Stimulated activated CD8-positive, alpha-beta memory T cell treated with anti-CD3 and anti-CD28 coated beads, Interleukin-2, amount 100 ng/mL, for 48 hours (primary cell): ENCODE measurements at places on chromosomes 3 and 15.
A peak's percentile ranks its signal among the peaks of the same experiment; 100 is the strongest.

DNA sequence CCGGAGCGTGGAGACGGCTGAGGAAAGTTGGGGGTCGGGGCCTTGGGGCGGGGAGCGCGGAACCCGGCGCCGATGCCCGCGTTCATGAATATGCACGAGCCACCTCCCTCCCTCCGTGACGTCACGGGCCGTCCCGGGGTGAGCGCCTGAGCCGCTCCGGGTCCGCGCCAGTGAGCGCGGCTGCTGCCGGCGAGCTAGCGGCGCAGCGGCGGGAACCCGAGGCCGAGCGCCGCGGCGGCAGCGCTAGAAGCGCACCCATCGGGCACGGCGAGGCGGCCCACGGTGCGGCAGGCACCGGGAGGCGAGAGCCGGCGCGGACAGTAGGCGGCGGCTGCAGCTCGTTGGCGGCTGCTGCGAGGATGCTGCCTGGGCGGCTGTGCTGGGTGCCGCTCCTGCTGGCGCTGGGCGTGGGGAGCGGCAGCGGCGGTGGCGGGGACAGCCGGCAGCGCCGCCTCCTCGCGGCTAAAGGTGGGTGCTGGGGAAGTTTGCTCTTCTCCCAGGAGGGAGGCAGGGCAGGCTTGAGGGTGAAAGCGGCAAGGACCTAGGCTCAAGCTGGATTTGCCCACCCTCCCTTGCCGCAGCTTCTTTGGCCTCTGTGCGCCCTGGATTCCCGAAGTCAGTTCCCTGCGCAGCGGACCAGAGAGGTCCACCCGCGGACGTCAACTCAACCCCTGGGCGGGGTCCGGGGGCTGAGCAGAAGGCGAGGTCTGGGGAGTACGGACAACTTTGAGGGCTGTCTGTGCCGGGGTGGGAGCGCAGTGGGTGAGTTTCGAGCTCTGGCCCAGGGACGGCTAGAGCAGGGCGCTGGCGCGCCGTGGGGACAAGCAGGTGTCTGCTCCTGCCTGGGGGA lies at the start of gene CLSTN2:
Gene CLSTN2, plus strand, starts transcription at position 170 of the 850 bp plus-strand sequence.
- DNase-seq: peak; percentile 29

GRCh38 chr3:113113361-113113760 lies 98.0 kb upstream of the BOC start:
- DNase-seq: no peak

- no peak for DNase-seq
Measured at GRCh38 chr15:100337096-100338044, 4.4 kb downstream of the ADAMTS17 start.

DNA sequence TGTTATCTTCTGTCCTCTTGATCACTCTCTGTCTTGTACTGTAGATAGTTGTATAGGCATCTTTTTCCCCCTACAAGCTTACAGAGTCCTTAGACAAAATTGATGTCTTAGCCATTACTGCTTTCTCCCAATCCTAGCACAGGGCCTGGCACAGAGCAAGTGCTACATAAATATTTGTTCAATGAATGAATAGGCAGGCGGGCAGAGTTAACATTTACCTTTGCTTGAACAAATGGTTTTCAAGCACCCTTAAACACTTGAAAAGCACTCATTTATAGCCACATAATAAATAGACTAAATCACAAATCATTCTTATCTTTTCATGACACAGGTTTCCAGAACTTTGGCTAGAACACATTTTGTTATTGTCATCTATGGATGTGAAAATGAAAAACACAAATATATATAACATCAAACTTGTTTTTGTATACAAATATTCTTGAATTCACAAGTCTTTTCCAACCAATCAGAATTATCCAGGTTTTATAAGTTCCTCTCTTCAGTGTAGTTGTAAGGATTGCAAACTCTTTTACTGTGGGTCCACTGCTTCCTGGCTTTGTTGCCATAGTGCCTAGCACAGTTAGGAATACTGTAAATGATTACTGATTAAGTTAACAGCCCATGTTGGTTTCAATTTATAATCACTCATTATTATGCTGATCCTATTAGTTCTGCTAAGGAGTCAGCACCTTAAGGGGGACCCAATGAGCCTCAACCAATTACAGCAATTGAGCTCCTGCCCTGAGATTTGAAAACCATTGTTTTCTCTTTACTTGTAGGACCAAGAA lies 61.9 kb downstream of the ISL2 start:
- no peak for DNase-seq

GRCh38 chr3:32880225-32880624 lies 62.4 kb downstream of the TRIM71 start:
- DNase-seq: no peak

DNA sequence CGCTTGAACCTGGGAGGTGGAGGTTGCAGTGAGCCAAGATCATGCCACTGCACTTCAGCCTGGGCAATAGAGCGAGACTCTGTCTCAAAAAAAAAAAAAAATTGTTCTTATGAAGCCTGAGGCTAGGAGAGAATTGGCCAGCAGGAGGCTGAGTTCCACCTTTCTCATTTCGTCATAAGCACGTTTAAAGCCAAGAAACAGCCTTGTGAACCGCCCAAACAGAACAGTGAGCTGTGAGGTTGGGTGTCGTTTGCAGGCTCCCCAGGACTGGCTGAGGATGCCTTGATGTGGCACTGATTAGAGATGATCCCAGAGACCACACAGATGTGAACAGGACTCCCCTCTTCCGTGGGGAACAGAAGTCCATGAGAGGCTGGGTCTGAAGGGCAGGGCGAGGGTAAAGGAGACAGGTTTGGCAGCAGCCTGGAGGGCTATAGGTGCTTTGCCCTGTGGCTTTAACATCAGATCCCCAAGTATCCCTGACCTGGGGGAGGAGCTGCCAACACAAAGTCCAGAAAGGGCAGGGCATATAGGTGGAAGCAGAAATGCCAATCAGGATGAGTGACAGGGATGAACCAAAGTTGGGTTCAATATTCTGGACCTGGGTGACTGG lies 52.9 kb downstream of the CLEC3B start:
- DNase-seq: no peak

DNA sequence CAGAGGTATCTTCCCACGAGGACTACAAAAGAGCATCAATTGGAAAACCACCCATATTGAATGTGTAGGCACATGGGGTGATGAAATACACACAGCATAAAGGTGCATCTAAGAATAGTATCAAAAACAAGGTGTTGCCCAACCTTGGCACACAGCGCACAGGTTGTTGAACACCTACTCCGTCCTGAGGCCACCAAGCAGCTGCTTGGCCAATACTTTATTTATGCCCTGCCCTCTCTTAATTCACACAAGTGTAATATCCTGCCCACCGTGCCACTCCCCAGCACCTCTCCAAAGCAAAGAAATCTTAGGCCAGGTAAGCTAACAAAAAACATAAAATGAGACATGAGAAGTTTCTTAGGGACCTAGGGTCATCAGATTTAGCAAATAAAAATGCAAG lies 31.2 kb downstream of the WWTR1 start:
- DNase-seq: no peak

DNA sequence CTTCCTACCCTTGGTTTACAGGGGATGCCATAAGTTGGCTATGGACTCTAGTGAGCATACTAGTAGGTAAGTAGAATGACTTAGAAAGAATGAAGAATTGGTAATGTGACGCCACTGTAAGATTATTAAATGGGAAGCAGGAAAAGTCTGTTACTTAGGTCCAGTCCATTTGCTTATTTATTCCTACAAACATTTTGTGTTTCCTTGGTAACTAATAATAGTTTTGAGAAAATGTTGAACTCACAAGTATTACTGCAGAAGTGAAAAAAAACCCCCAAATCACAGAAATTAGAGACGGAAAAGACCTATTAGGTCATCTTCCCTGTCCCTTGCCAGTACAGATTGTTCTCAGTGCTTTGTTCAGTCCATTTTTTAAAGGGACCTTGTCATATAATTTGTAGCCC lies 63.5 kb downstream of the CMSS1 start:
- DNase-seq: no peak

DNA sequence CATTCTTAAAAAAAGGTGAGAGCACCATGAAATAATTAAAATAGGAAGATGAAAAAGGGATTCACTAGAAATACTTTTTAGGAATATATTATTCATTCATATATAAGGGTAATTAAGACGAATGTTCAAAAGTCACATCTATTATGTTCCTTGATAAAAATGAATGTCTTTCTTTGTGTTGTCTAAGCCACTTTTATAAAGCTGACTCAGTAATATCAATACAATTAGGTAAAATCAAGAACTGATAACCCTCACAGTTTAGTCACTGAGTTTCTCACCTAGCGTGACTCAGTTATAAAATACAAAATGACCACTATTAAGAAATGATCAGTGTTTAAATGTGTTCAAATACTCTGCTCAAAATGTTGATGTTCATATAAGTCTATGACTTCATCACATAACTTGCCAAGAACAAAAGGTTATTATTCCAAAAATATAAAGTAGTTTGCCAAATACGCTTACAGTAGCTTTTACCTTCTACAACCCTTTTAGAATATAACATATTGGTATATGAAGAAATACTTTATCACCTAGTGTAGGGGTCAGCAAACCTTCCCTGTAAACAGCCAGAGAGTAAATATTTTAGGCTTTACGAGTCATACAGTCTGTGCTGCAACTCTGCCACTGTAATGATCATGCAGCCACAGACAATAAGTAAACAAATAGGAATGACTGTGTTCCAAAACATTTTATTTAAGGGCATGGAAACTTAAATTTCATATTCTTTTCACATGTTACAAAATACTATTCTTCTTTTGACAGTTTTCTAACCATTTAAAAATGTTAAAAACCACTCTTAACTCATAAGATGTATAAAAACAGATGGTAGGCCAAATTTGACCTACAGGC lies 369.8 kb downstream of the TBC1D5 start:
- no peak for DNase-seq

GRCh38 chr3:127672429-127673190 lies at the start of gene ABTB1:
TSS of gene ABTB1 (plus strand) at chr3:127672952. CDS start at chr3:127673026, 74 bp downstream.
- peak; percentile 83 for DNase-seq

DNA sequence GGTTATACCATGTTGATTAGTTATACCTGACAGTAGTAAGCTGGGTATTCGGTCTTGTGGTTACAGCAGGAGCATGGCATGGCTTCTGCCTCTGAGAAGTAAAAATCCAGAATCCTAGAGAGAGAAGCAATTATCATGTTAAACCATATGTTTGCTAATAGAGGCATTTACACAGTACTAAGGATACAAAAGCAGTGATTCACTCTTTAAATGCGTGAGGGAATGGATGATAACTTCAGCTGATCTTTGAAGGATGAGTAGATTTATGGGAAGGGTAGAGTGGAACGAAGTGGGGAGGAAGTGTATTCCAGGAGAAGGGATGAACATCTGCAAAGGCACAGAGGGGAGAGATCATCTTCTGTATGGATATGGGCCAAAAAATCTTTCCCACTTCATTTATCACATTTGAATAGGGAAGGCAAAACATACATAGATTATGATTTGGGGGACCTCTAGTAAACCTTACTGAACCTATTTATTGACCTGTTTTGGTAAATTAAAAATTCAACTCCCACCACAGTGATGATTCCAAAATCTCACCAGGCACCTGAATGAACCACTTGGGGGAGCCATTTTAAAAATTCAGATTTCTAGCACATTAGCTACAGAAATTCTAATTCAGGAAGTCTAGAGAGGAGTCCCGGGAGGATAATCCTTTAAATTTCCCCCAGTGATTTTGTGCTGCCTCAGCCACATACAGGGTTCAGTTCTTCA lies 35.1 kb downstream of the IGSF10 start:
- DNase-seq: no peak

DNA sequence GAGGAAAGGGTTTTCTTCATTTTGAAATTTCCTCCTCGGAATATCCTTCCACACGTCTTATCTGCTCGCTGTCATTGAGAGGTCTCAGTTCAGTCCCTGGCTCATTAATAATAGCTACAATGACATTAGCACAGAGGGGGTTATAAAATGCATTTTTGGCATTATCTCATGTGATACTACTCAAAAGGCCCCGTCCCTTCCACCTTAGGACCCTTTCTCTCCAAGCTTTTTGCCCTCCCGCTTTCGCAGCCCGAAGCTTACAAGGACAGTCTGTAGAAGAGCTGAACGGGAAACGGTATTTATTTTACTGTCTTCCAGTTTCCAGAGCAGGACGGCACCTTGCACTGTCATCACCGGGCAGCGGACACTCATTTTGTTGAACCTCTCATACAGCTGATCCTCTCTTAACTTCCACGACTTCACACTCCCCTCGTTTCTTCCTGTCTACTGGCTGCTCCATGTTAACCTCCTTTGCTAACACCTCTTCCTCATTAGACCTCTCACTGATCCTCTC lies 5.6 kb upstream of the PLEKHO2 start:
- no peak for DNase-seq

GRCh38 chr15:37138591-37139215 lies 38.4 kb upstream of the MEIS2 start:
- no peak for DNase-seq

DNA sequence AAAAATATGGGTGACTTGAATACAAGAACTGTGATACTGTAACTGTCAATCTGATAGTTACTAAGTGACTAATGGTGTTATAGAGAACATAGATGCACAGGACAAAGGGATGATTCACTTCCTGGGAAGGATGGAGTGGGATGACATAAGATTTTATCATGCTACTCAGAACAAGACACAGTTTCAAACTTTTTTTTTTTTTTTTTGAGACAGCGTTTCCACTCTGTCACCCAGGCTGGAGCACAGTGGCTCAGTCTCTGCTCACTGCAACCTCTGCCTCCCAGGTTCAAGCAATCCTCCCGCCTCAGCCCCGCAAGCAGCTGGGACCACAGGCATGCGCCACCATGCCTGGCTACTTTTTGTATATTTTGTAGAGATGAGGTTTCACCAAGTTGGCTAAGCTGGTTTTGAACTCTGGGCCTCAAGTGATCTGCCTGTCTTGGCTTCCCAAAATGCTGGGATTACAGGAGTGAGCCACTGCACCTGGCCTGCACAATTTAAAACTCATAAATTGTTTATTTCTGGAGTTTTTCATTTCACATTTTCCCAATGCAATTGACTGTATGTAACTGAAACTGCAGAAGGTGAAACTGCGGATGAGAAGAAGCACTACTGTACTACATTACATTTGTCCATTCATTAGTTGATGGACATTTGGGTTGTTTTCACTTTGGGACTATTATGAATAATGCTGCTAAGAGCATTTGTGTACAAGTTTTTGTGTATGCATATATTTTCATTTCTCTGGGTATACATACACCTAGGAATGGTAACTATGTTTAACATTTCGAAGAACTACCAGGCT lies 40.6 kb downstream of the ADIPOQ start:
- DNase-seq: peak; percentile 27

DNA sequence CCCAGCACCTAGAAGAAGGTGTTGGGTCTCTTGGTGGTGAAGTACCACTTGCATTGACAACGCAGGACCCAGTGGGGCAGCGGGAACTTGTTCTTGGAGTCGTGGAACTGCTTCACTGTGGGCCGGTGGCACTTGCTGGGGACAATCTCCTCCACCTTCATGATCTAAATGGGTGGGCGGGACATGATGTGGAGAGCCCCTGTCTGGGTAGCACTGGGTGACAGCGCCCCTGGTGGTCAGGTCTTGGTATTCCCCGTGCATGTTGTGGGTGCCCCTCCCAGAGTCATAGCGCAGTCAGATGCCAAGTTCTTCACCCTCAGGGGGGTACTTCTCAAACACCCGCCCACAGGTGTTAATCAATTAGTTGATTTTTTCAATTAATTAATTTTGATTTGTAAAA lies 60.2 kb downstream of the AGBL1 start:
- DNase-seq: peak; percentile 24
